Activated naive CD4-positive, alpha-beta T cell treated with anti-CD3 and anti-CD28 coated beads for 36 hours (primary cell): ENCODE measurements at places on chromosomes 6 and 20.
A peak's percentile ranks its signal among the peaks of the same experiment; 100 is the strongest.

DNA sequence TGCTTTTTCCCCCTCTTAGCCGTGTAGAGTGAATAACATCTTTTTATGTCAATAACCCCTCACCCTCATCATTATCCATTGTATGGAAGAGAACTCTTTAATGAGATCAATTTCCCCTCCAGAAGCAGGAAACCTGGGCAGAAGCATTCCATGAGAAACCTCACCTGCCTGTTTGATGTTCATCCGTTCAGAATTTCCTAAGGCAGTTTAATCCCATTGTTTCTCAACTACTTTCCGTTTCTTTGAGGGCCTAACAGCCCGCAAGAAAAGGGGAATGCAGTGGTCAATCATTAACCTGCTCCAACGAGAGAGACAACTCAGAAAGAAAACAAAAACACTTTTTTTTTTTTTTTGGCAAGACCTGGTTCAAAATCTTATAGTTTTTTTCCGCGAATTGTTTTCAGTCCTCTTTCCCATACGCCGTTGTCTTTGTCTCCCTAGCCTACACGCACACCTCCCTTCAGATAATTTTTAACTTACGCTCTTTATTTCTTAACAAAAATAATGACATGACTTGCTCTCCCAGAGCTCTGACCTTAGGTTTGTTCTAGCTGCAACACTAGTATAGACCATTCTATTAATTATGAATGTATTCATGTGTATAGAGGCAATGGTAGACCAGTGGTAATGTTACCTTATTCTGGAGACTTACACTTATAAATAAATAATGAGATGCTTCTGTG lies 25.6 kb upstream of the ID4 start:
- H3K36me3 ChIP-seq: no peaks in the 10 kb centered on the region
- no peak overlapping the region for H3K4me3 ChIP-seq
- DNase-seq: no peak
- H3K27ac ChIP-seq: no peak overlapping the region
- H3K27me3 ChIP-seq: peaks cover 13% of the 10 kb centered on the region

- no peak overlapping the region for H3K27ac ChIP-seq
- H3K36me3 ChIP-seq: no peaks in the 10 kb centered on the region
- H3K4me3 ChIP-seq: no peak overlapping the region
Measured at GRCh38 chr20:2365666-2366065, 15.0 kb upstream of the TGM6 start.

DNA sequence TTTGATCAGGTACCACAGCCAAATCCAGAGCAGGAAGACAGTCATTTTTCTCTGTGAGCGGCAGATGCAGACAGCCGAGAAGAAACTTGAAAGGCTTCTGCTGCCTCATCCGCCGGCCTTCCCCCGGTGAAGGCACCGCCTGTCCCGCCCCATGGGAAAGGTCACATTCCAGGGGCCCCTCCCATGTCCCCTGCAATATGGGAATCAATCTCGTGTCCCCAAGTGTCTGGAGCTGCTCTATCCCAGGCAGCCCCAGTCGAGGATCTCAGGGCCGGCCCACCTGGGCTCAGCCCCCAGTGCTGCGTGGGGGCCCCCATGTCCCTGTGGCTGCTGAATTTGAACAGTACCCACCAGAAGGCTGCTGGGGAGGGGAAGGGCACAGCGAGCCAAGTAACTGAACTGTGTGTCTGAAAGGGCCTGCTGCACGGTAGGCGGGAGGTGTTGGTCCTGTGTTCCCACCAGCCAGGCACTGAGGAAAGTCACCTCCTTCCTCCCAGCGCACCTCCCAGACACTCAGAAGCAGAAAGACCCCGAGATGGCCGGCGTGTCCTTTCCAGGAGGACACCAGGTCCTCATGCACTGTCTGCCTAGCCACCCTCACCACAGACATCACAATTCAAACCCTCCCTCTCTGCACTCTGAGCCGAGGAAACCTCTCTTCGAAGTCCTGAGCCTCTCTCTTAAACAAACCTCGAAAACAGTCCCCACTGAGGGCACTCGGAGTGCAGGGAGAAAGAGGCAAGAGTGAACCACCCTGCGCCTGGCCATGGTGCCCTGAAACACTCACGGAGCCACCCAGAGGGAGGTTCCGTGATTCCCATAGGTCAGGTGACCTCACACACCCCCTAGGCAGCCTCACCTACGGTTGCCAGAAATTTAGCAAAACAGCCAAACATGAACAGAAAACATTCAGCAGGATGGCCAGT lies 99.3 kb downstream of the PSMB1 start:
- H3K36me3 ChIP-seq: no peaks in the 10 kb centered on the region
- no peaks in the 10 kb centered on the region for H3K27me3 ChIP-seq
- no peak for DNase-seq
- H3K4me1 ChIP-seq: no peaks in the 10 kb centered on the region

DNA sequence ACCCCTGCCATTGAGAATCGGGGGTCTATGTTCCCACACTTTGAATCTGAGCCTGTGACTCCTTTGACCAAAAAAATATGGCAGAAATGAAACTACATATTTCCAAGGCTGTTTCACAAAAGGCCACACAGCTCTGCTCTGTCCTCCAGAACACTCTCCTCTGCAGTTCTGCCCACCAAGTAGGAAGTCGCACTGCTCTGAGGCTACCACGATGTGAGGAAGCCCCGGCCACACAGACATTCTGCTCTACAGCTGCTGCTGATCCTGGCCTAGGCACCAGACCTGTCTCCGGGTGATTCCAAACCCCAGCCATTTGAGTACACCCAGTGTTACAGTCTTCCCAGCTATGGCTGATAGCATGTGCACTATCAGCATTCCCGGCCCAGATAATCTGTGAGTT lies 85.1 kb downstream of the LYRM4 start:
- no peak for DNase-seq
- H3K4me3 ChIP-seq: no peak overlapping the region
- H3K27ac ChIP-seq: peak overlapping the region; percentile 79
- peaks cover 54% of the 10 kb centered on the region for H3K4me1 ChIP-seq
- peaks cover 6% of the 10 kb centered on the region for H3K36me3 ChIP-seq

- no peaks in the 10 kb centered on the region for H3K4me1 ChIP-seq
- peaks cover 4% of the 10 kb centered on the region for H3K27me3 ChIP-seq
- no peak for DNase-seq
Measured at GRCh38 chr20:19336631-19337030, 124.2 kb downstream of the SLC24A3 start.

- H3K36me3 ChIP-seq: no peaks in the 10 kb centered on the region
- no peak overlapping the region for H3K27ac ChIP-seq
- peaks cover 19% of the 10 kb centered on the region for H3K4me1 ChIP-seq
Measured at GRCh38 chr20:59047938-59048680, 5.5 kb upstream of the PRELID3B start.

DNA sequence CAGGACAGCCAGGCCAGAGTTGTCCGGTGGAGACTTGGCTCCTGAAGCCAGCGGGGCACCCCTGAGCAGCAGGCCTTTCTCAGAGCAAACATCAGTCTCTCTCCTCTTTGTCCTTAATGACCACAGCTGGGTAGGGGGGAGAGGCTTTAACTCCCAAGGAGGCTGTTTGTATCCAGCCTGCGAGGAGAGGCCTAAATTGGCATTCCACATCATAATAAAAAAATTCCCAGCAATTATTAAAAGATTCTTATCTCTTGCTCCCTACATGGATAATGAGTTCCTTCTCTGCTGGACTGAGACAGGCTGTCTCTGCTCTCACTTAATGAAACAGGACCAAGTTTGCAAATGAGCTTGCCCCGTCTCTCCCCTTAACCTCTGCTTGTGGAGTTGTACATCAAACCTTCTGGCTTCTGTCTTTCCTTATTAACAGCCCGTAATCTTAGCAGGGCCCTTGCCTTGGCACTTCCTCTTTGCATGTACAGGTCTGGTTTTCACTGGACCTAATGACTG lies 838.2 kb downstream of the MAFB start:
- H3K4me3 ChIP-seq: no peak overlapping the region
- no peak for DNase-seq
- H3K36me3 ChIP-seq: no peaks in the 10 kb centered on the region
- no peak overlapping the region for H3K27ac ChIP-seq
- no peaks in the 10 kb centered on the region for H3K4me1 ChIP-seq

DNA sequence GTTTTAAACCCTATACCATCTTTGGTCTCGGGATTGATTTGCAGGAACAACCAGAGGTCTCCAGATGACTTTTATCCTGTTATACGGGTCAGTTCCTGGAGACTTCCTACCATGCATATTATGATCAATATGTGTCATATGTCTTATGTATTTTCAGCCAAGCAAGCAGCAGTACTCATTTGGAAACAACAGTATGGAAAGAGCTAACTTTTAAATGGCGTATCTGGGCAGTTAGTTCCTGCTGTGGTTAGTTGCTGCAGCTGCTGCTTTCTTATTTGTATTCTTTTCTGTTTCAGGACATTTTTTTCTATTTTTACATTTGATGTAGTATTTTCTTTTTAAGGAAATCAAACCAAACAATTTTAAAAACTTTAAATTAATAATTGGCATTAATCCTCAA lies 207.5 kb downstream of the MANEA start:
- H3K36me3 ChIP-seq: no peaks in the 10 kb centered on the region
- H3K4me1 ChIP-seq: no peaks in the 10 kb centered on the region
- no peak for DNase-seq
- no peaks in the 10 kb centered on the region for H3K27me3 ChIP-seq

DNA sequence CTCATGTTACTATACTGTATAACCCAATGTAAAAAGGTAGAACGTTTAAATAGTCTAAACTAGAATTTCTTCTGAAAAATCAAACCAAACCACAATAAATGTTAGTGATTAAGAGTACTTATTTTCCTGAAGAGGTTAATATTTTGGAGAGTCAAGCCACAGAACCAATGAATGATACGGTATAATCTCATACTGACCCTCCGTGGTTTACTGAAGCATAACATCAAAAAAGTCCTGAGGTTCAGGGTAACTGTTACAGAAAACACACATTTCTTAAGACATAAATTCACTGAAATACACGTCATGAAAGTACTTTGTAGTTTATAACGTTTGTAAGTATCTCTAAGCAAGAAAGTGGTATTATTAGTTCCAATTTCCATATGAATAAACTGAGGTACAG lies 28.9 kb downstream of the ESF1 start:
- no peak for DNase-seq
- H3K4me3 ChIP-seq: no peak overlapping the region
- peaks cover 28% of the 10 kb centered on the region for H3K36me3 ChIP-seq
- H3K4me1 ChIP-seq: no peaks in the 10 kb centered on the region
- H3K27me3 ChIP-seq: no peaks in the 10 kb centered on the region

- no peak overlapping the region for H3K27ac ChIP-seq
- DNase-seq: no peak
- no peaks in the 10 kb centered on the region for H3K36me3 ChIP-seq
- H3K27me3 ChIP-seq: no peaks in the 10 kb centered on the region
- H3K4me1 ChIP-seq: peaks cover 3% of the 10 kb centered on the region
- H3K4me3 ChIP-seq: no peak overlapping the region
Measured at GRCh38 chr20:25491446-25492038, 84.1 kb downstream of the GINS1 start.
